ENCODE measurements at places on chromosomes 4 and X.
A peak's percentile ranks its signal among the peaks of the same experiment; 100 is the strongest.

- no peak for DNase-seq
These were observed 9.0 kb upstream of the DRP2 start for GRCh38 chrX:101210630-101211029.

- no peak for DNase-seq
These were observed 16.4 kb downstream of the COX18 start for GRCh38 chr4:73053076-73053475.

GRCh38 chr4:82799006-82799881 is 648 bp upstream of the SCD5 start:
- no peak for DNase-seq

DNA sequence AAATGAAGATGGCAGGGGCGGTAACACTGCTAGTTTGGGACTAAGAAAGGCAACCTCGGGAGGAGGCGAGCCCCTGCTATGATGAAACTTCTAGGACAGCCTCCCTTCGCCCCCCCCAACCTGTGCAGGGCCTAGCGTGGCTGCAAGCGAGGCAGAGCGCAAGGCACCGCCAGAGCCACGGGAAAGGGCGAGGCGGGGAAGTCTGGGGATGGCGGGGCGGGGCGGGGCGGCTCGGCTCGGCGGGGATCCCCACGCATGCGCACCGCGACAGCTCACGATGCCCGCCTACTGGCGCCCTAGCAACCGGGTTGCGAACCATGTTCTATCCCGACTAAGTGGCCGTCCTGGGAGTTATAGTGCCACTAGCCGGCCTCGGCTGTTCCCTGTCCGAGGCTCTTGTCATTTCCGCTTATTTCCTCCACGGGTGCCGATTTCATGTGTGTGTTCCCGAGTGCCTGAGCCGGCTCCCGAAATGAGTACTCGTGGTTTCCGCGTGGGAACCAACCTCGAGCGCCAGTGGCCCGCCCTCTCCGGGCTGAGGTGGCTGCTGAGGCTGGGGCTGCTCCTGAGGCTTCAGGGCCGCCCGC is 28.7 kb upstream of the RBMX start:
- DNase-seq: peak; percentile 83

DNA sequence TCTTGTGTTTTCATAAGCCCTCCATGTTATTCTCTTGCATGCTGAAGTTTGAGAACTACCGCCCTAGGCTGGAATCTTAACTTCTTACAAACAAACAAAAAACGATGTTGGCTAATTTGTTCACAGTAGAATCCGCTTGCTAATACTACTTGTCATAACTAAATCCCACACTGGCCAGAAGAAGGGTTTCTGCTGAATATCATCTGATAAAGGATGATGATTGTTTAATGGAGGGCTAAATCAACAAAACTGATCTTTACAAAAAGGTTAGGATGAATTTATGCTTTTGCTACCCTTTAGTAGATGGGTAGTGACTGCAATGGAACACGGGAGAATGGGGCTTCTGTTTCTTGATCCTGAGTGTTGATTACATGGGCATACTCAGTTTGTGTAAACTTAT is 42.3 kb downstream of the SPATA4 start:
- DNase-seq: no peak

GRCh38 chr4:91127831-91128230 is 1000.6 kb downstream of the CCSER1 start:
- no peak for DNase-seq

DNA sequence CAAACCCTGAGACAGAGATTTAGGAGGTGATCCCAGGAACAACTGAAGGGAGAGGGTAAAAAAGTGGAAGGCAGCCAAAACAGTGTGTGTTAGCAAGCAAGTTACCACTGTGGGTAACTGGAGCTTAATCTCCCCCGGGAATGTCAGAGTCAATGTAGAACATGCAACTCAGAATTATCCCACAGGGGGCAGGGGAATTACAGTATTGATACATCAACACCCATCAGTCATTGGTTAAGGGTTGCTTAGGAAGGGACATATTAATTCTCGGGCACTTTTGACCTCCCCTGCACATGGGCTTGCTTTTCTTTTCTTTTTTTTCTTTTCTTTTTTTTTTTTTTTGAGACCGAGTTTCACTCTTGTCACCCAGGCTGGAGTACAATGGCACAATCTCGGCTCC is 29.3 kb downstream of the CXorf58 start:
- DNase-seq: no peak

GRCh38 chrX:69153060-69153730 is 12.1 kb downstream of the PJA1 start:
- DNase-seq: no peak

DNA sequence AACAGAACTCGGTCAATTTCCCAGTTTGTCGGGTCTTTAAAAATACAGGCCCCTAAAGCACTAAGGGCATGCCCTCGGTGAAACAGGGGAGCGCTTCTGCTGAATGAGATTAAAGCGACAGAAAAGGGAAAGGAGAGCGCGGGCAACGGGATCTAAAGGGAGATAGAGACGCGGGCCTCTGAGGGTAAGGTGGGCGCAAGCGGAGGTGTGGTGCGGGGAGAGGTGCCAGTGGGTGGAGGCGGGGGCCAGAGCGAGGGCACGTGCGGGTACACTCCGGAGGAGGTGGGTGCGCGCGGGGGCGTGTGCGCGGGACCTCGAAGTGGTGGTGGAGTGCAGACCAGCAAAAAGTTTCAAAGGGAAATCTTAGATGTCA is 787 bp upstream of the TET2 start:
- DNase-seq: peak; percentile 36

GRCh38 chr4:85728464-85728863 is 253.5 kb downstream of the ARHGAP24 start:
- DNase-seq: no peak

GRCh38 chr4:27350161-27350560 is 489.5 kb downstream of the STIM2 start:
- no peak for DNase-seq

GRCh38 chr4:59060895-59061294 is 1950.7 kb upstream of the IGFBP7 start:
- no peak for DNase-seq

DNA sequence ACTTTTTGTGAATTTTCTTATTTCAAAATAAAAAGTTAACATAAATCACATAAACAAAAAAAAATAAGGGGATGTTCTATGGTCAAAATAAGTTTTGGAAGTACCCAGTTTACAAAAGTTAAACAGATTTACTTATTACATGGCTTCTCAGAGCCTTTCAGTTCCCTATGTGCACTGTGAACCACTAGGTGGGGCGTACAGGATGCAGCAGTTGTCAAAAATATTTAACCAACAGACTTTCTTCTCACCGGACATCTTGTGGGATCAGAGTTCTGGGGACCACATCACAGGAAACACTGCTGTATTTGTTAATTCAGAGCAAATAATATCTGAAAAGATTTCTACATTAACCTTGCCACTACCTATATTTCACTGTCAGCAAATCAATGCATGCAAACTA is 74.1 kb downstream of the SMARCA1 start:
- no peak for DNase-seq

- DNase-seq: no peak
These were observed 200.2 kb upstream of the FAM47A start for GRCh38 chrX:34332334-34332733.

- DNase-seq: no peak
These were observed 75.5 kb downstream of the TBC1D9 start for GRCh38 chr4:140680686-140681085.

DNA sequence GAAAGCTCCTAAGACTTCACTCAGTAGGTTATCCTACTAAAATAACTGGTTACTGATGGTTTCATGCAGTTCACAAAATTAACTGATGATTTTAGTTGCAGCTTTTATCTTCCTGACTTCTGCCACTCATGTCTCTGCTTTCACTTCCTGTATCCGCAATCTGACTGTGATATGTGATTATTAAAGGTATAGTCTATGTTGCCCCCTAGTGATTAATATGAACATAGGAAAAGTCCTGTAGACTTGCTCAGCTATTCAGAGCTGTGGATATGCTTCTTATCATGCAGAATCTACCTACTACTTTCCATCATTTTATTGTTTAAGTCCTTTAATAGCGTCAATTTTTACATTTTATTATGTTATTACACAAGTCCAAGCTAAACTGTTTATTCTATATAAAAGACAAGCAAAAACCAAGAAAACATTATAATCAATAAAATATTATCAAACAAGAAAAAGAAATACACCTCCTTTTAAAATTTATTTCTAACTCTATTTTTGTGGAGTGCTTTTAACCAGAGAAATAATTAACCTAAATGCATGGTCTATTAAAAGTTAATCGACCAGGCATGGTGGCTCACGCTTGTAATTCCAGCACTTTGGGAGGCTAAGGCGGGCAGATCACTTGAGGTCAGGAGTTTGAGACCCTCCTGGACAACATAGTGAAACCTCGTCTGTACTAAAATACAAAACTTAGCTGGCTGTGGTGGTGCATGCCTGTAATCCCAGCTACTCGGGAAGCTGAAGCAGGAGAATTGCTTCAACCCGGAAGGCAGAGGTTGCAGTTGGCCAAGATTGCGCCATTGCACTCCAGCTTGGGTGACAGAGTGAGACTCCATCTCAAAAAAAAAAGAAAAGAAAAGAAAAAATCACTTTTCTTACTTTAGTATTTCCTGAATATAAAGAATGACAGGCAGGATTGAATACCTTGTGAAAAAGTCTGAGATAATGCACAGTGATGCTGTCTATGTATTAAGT is 40.4 kb upstream of the TLR2 start:
- DNase-seq: no peak

DNA sequence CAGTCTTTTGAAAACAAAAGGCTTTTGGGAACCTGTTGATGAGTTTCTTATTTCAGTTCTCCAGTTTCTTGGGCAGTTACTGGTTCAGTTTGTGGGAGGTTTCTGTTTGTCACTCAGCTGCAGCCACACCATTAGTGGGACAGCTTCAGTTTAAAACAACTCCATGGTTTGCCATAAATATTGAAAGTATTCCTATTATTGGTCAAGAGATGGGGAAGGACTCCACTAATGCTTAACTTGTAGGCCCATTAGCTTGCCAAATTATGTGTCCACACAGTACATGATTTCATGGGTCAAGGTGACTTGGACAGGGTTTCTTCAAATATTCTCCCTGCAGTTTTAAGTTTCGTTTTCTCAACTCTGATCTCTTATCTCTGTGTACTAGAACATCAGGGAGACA is 15.5 kb upstream of the ASIC5 start:
- no peak for DNase-seq

GRCh38 chrX:56812515-56813105 is 83.6 kb downstream of the NBDY start:
- DNase-seq: peak; percentile 39

DNA sequence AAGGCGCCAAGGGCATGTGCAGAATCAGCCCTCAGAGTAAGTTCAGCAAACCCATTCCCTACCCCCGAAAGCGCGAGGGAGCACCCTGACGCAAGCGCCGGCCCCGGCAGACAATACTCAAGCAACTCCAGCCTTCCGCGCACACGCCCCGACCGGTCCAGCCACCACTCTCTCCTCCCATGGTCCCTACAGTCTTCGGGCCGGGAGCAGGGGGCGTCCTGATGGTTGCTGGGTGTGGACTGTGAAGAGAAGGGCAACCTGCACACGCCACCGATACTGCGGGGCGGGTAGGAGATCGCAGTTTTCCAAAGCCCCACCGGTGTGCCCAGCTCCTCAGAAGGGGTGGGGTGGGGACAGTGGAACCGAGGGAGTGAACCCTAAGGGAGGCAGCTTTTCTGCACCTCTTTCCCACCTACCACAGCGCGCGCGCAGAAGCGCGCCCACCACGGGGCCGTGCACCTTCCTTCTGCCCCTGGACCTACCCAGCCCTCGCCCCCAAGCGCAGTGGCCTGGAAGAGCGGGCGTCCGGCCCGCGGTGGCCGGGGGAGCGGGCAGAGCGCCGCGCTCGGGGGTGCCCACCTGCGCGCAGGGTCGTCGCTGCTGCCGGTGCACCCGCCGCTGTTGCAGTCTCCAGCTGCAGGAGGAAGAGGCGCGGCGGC is 650.2 kb upstream of the DIPK2B start:
- DNase-seq: peak; percentile 46

GRCh38 chrX:78333521-78333920 is 6.1 kb upstream of the CYSLTR1 start:
- DNase-seq: no peak

GRCh38 chr4:85431156-85431555 is 43.8 kb upstream of the ARHGAP24 start:
- no peak for DNase-seq

- no peak for DNase-seq
These were observed 92.6 kb upstream of the TRPC3 start for GRCh38 chr4:122044501-122044900.

DNA sequence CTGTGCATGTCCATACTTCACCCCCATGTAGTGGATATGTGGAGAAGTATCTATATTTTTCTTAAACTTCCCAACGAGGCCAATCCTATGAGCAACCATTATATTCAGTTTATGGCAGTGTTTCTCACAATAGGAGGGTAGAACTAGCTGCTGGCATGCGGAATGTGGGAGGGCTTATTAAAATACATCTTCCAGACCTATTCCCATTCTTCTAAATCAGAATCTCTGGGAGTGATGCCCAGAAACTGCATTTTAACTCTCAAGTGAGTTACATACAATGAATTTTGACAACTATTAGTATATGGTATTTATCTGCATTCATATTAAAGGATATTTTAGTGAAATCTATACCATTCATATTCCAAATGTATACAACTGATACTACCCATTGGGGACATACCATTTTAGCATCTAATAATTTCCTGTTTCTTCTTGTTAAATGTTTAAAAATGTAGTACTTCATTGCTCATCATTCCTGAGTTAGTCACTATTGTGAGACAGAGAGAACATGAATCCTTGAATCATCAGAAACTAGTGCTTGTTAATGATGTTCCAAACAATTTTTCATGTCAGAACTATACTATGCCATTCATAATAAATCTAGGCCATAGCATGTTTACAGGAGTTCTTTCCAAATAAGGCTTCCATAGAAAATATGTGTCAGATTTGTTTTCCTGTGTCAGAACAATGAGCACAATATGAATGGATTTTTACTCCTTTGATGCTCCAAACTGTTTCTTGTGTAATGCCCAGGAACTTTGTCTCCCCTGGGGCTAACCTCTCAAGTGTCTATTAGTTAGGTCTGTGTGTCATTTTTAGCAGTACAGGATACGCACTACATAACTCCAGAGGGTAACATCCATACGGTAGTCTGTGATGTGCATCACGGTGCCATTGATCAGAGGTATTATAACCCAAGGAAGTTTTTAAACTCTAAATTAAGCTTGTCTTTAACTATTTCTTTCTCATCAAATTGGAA is 198.8 kb upstream of the BMP3 start:
- no peak for DNase-seq

GRCh38 chrX:123905332-123905731 is 45.5 kb downstream of the XIAP start:
- no peak for DNase-seq

DNA sequence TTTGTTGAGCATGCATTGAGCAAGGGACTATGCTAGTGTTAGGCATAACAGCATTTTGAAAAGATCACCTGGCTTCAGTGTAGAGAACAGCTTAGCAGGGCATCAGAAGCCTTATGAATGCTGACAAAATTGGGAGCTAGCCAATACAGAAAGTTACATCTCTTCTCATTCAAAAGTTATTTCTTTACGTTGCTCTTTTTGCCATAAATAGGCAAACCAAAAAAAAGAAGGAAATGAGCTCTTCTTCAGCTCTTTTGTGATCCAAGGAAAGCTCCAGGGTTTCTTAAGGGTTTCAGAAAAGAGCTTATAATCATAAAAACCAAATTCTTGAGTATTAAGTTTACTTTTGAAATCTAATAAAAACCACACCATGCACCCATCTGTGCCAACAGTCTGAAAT is 35.2 kb upstream of the LNX1 start:
- no peak for DNase-seq

- DNase-seq: no peak
These were observed 85.4 kb upstream of the WWC2 start for GRCh38 chr4:183013730-183014002.

Data from CD4-positive, alpha-beta T cell treated with Interleukin-17A for 4 hours (primary cell).